Activated naive CD4-positive, alpha-beta T cell treated with anti-CD3 and anti-CD28 coated beads, Interleukin-2, amount 50 U/mL, for 16 hours (primary cell): ENCODE measurements at places on chromosomes 3 and 15.

DNA sequence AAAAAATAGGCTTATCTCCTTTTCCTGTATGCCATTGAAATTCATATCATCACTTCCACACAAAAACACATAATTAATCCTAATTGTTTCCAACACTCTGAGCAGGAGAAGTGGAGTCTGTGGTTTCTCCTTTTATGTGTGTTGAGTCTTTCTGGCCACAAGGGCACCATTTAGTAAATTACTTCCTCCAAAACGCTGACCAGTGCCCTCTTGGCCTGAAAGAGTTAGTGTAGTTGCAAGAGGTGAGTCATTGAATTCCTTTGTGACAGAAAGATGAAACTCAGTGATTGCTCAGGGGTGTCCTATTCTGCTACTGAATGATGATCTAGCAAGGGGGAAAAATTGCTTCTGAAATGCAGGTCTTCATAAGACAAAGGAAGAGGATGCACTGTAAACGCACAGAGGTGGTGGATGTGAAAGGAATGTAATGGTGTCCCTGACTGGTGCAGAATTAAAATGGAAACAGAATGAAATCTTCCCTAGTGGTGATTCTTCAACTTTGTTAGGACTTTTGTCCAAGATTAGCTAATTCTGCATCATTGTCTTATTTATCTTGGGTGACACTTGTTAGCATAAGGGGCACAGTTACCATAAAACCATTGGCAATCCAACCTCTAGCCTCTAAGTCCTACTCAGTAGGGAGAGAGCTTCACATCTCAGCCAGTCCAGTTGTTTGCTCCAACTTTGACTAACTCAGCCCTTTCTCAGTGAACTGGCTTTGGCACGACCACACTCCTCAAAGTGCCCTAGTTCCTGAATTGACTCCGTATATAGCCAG lies 208.4 kb upstream of the NANOGP8 start:
- no peak for DNase-seq

DNA sequence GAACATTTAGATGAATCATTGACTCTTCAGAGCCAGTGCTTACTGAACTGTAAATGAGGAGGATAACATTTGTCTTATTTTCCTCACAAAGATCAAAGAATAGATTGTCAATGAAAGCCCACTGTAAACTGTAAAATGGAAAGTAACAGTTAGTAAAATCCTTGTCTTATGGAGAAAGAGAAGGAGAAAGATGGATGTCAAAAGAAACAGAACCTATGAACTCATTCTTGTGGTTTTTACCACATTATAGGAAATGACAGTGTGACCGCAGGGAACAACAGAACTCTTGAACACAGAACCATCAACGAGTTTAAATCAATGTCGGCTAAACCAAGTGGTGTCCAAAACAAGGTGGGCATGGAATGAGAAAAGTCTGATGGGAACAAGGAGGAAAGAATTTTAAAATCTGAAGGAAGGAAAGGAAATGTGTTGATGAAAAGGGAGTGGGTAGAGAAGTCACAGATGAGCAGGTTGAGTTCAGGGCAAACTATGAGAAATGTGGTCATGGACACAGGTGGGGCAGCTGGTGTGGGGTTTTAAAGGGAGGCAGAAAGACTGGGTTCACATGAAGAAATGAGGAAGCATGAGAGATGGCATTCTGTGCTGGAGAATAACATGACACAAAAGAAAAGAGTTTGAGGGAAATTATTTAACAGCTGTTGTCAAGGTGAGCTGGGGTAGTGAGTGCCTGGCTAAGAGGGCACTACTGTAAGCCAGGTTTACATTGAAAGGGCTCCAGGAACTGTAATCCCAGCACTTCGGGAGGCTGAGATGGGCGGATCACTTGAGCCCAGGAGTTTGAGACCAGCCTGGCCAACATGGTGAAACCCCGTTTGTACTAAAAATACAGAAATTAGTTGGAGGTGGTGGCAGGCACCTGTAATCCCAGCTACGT lies 42.4 kb upstream of the ETV5 start:
- no peak for DNase-seq

GRCh38 chr3:167843886-167844285 lies 108.4 kb downstream of the SERPINI1 start:
- no peak for DNase-seq

DNA sequence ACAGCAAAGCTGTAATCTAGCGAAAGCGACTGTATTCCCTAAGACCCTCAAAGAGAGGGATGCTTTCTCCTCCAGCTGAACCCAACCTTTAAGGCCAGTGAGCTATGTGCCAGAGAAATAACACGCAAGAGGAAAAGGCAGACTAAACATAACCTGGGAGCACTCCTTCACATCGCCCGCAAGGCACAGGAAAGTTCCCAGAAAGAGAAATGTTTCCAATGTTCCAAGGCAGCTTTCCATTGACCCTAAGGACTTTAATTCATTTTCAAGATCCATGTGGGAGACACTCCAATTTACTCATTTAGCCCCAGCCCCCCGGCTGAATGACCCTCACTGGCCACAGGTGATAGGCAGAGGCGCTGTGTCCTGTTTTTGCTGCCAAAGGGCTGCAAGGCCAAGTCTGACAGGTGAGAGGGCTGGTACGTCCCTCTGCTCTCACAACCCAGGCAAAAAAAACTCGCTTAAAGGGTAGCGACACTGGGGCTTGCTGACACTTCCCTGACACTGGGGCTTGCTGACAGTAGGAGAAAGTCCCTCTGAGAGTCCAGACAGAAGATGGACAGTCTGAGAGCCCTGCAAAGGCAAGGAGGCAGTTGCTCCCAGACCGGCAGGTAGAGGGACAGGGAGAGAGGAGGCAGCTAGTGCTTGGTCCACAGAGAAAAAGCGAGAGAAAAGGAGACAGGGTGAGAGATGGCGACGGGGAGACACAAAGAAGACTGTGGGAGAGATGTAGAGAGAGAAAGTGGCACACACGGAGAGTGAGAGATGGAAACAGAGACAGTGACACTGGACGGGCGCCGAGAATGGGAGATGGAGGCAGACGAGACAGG lies 702 bp downstream of the ARHGEF3 start:
- DNase-seq = no peak
